Karpas-422 (cell line): ENCODE measurements at places on chromosomes 6 and 20.

GRCh38 chr20:47724396-47724795 is 60.9 kb downstream of the SULF2 start:
- DNase-seq, result no peak

DNA sequence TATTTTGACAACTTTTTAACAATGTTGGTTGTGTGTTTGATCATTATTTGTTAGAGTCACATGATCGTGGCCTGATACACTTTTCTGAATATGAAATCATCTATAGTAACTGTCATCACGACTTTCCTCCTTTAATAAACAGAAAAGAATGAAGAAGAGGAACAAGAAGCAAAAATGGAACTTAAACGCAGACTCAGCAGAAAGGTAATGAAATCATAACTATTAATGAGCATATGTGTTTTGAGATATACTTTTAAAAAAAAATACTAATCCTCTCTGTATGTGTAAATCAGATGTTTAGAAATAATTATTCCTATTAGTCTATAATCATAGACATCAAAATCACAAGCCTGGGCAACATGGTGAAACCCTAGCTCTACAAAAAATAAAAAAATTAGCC is 60.1 kb upstream of the LTV1 start:
- no peak for DNase-seq

GRCh38 chr6:2523061-2523460 is 227.7 kb downstream of the MYLK4 start:
- DNase-seq, result no peak

DNA sequence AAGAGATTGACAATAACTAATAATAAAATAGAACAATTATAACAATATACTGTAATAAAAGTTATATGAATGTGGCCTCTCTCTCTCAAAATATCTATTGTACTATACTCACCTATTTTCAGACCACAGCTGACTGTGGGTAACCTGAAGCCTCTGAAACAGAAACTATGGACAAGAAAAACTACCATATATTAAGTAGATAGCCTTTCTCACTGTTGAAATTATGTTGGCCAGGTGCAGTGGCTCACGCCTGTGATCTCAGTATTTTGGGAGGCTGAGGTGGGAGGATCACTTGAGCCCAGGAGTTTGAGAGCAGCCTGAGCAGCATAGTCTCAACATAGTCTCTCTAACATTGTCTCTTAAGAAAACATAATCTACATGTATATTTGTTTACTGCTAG is 89.9 kb downstream of the DOK5 start:
- no peak for DNase-seq

- DNase-seq, result no peak
These were observed 119.8 kb upstream of the PDE10A start for GRCh38 chr6:165782812-165783211.

- peak; percentile 50 for DNase-seq
These were observed 40.9 kb downstream of the LGSN start for GRCh38 chr6:63278916-63279315.

DNA sequence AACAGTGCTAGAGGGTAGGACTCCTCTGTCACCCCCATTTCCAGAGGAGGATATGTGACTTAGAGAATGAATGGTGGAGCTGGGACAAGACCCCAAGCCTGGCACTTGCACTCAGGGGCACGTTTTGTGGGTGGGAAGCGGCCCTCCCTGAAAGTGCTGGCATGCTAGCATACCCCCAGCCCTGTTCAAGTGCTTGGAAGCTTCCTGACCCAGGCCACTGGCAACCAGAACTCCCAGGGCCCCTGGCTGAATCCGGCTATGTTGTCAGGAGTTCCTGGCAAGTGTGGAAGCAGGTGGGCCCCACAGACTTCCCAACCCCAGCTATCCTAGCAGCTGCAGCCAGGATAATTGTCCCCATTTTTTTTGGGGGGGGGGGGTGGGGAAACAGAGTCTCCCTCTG is 35.6 kb upstream of the TGM2 start:
- no peak for DNase-seq

GRCh38 chr6:127907960-127908640 is 7.2 kb upstream of the THEMIS start:
- no peak for DNase-seq

DNA sequence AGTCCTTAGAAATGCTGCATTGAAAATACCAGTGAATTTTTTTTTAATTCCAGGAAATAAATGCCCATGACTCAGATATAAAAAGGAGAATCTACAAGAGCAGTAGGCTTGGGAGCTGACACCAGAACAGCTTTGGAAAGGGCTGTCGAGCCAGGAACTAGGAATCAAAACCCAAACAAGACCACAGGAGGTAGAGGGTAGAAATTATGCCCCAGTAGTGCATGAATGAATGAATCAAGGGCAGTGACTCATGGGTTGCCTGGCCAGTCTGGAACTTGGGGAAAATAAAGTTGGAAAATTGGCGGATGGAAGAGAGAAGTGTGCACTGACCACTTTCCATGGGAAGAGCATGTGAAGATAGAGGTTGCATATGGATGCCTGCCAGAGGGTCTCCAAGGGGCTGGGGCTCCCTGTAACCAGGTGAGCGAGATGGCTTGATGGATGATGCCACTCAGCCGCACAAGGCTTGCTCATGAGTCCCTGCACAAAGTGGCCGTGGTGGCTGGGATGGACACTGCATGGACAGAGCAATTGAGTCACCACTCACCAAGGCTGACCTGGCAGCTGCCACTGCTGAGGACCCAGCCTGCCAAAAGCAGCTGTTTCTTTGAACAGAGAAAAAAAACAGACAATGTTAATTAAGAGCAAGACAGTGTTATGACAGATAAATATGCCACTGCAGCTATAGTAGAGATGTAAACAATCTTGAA is 15.2 kb upstream of the MCCD1 start:
- no peak for DNase-seq

GRCh38 chr20:62197801-62198200 is 15.0 kb downstream of the MTG2 start:
- DNase-seq, result no peak

DNA sequence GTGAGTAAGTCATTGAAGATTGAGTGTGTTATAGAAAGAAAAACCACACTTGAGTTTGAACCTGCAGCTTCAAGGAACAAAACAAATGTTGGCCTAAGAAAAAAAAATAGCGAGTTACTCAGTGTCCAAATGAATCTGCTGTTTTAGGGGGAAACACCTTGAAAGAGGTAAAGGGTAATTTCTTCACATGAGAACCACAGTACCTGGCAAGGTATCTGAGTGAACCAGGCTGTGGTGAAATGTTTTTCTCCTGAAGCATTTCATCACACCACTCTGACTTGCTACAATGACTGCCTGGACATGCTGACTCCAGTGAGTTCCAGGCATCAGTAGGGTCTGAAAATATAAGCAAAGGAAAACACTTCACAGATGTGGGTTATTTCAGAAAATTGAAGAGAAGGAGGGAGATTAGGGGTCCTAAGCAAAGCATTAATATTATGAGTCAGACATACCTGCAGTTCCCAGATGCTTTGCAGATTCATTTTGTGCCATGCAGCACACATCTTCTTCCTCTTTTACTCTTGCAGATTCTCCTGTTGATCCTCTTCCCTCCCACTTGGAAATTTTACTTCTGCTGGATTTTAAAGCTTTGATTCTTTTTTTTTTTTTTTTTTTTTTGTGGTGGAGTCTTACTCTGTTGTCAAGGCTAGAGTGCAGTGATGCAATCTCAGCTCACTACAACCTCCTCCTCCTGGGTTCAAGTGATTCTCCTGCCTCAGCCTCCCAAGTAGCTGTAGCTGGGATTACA is 206.2 kb upstream of the SGK1 start:
- DNase-seq, result no peak

DNA sequence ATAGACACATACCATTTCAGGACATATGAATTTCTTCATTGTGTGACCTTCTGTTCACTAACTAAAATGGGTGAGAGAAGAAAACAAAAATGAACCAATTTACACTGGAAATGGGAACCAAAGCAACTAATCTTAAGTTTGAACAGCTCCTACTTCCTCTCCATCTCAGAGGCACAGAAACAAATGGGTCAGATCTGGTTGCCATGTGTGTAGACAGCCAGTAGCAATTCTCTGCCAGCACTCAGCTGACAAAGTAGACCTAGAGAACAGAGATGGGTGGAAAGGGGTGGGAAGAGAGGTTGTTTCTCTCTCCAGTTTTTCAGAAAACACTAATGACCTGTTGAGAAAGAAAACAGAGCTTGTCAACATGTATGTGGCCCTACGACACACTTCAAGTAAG is 14.3 kb upstream of the POPDC3 start:
- no peak for DNase-seq

DNA sequence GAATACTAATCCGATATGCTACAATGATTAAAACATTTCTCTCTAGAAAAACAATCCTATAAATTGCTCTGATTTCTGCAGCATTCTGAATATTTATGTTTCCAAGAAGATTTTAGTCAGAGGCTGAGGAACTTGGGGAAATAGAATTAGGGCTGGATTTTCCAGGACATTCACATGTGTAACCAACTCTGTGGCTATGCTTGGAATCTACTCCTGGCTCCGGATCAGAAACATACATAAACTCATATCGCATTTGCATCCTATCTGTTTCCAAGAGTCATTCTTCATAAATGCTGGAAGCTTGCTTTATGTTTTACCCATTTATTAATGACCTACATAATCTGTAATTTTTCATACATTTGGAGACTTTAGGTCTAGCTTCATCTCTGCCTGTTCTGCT is 459.9 kb upstream of the MARCKS start:
- DNase-seq, result no peak

GRCh38 chr20:32656827-32657226 is 16.9 kb downstream of the C20orf203 start:
- no peak for DNase-seq

DNA sequence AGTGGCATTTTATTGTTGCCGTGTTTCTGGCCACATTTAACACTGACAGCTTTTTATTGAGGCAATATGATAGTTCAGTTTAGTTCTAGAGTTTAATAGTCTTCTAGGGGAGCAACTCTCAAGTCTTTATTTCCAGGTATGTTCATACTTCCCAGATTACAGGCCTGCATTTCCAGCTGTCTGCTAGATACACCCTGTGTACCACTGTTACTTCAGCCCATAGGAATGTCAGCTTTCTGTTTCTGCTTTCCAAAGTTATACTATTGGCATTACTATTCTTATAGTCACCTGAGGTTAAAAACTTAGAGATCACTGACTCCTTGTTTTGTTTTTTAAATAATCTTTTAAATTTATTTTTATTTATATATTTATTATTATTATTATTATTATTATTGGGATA is 7.6 kb downstream of the ZNF451 start:
- DNase-seq, result no peak
